ENCODE measurements at places on chromosomes 3 and 15. TPM values are rescaled to one million over a fixed set of nuclear protein-coding genes. Genes with fewer than 3 reads are reported as not detected.

AADACL2 gene
- polyA plus RNA-seq, result not detected

SRGAP3 gene
- polyA plus RNA-seq, result 17.0 TPM

BFSP2 gene
- polyA plus RNA-seq, result 0.33 TPM

PPIB gene
- 578 TPM for polyA plus RNA-seq

LRRC31 gene
- 0.27 TPM for polyA plus RNA-seq

CHRM5 gene
- polyA plus RNA-seq, result 0.24 TPM

C3orf85 gene
- polyA plus RNA-seq, result 20.4 TPM

FBXL2 gene
- polyA plus RNA-seq, result 30.2 TPM

C3orf70 gene
- polyA plus RNA-seq, result 7.2 TPM

SLC12A8 gene
- polyA plus RNA-seq, result 5.6 TPM

NKIRAS1 gene
- polyA plus RNA-seq, result 18.5 TPM

POLR2H gene
- polyA plus RNA-seq, result 101 TPM

SCN11A gene
- 0.90 TPM for polyA plus RNA-seq

PTX3 gene
- polyA plus RNA-seq, result 3.9 TPM

CAMKV gene
- polyA plus RNA-seq, result 0.39 TPM

NPAP1 gene
- polyA plus RNA-seq, result 0.24 TPM

CCDC39 gene
- 9.0 TPM for polyA plus RNA-seq

ULK4 gene
- polyA plus RNA-seq, result 4.2 TPM

DCLK3 gene
- 0.97 TPM for polyA plus RNA-seq

MCF2L2 gene
- 0.70 TPM for polyA plus RNA-seq

FILIP1L gene
- 24.4 TPM for polyA plus RNA-seq

SLC2A2 gene
- 12.5 TPM for polyA plus RNA-seq

IRAK2 gene
- 0.65 TPM for polyA plus RNA-seq

HIGD2B gene
- polyA plus RNA-seq, result not detected

OR5K1 gene
- not detected for polyA plus RNA-seq

TMEM45A gene
- 26.9 TPM for polyA plus RNA-seq

TMEM108 gene
- 3.1 TPM for polyA plus RNA-seq

KY gene
- polyA plus RNA-seq, result 1.5 TPM

CYP11A1 gene
- 1.3 TPM for polyA plus RNA-seq

SI gene
- not detected for polyA plus RNA-seq

ADIPOQ gene
- polyA plus RNA-seq, result 0.04 TPM

PLAAT1 gene
- polyA plus RNA-seq, result 3.7 TPM

ACTRT3 gene
- 4.2 TPM for polyA plus RNA-seq

SLC28A2 gene
- 0.37 TPM for polyA plus RNA-seq

SNURF gene
- polyA plus RNA-seq, result 4.9 TPM

RBM6 gene
- polyA plus RNA-seq, result 116 TPM

TLR9 gene
- polyA plus RNA-seq, result 0.08 TPM

CLDN18 gene
- 1.6 TPM for polyA plus RNA-seq

SNTN gene
- polyA plus RNA-seq, result not detected

SAMD7 gene
- polyA plus RNA-seq, result not detected

VPS13C gene
- polyA plus RNA-seq, result 42.4 TPM

GCNT3 gene
- 0.64 TPM for polyA plus RNA-seq

C15orf62 gene
- 2.8 TPM for polyA plus RNA-seq

ANKRD63 gene
- not detected for polyA plus RNA-seq

CKMT1A gene
- 2.2 TPM for polyA plus RNA-seq

CERS3 gene
- polyA plus RNA-seq, result 0.04 TPM

TIMP4 gene
- 1.1 TPM for polyA plus RNA-seq

GNAI2 gene
- 219 TPM for polyA plus RNA-seq

KLHL40 gene
- not detected for polyA plus RNA-seq

SLC27A2 gene
- 56.6 TPM for polyA plus RNA-seq

MTFMT gene
- polyA plus RNA-seq, result 16.4 TPM

SMCO1 gene
- polyA plus RNA-seq, result not detected
